ENCODE measurements at places on chromosomes 2 and 18.

- DNase-seq, result no peak
Measured at GRCh38 chr2:54546518-54546917, 90.4 kb downstream of the SPTBN1 start.

GRCh38 chr2:1654696-1655374, 89.5 kb downstream of the PXDN start:
- no peak for DNase-seq

DNA sequence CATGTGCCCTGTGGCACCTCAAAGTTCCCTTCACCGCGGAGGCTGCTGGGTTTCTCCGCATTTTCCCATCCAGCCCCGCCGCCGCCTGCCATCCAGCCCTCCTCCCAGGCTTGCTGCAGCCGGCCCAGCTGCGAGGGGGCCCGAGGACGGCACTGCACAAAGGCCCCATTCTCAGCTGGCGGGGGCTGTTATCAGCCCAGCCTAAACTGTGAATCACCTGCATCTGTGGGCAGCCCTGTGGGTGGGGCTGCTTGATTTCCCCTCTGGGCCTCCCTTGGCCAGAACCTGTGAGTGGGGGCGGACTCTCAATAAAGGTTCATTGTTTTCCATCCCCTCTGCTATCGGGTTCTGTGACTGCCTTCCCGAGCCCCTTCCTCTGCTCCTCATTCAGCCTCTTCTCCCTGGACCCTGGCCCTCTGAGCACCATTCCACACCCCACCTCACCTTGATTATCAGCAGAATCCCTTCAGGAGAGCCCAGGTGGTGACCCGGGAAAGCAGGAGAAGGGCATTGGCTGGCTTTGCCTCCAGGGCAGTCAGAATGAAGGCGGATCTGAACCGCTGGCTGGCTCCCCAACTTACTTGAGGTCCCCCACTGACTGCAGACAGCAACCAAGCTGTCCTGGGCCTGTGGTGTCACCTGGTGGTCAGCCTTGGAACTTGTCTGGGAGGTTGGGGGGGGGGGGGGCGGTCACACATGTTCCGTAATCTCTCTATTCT, 204.5 kb downstream of the ZFP36L2 start:
- no peak for DNase-seq

DNA sequence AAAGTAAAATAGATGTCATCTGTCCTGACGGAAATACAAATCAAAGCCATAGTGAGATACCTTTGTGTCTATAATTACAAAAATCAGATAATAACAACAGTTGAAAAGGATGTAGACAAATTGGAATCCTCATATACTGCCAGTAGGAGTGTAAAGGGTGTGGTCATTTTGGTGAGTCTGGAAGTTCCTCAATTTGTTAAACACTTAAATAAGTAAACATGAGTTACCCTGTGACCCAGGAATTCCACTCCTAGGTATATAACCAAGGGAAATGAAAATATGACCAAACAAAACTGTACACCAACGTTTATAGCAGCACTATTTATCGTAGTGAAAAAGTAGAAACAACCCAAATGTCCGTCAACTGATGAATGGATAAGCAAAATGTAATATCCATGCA, 24.0 kb downstream of the R3HDM1 start:
- DNase-seq, result no peak

DNA sequence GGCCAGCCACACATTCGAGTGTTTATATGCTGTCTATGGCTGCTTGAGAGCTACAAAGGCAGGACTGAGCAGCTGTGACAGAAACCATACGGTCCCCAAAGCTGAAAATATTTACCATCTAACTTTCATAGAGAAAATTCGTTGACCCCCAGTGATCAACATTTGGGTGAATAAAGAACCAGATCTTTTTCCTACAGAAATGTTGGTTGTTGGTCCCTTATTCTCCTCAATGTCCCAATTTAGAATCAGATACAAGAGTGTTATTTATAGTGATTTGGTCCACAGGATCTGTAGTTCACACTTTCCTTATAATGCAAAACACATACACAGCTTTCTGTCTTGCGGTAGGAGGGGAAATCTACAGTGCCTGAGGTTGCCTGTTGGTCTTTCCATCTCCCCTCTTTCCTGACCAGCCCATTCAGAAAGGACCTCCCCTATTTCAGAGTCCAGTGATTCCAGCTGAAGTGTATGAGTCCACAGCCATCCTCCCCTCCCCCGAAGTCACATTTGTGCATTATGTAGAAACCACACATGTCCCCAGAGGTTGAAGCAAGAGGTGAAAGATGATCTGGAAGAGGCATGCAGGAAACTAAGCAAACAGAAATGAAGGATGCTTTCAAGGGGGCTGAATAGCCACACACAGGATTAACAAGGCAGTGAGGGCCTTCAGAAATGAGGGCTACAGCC, 61.9 kb downstream of the SPRED2 start:
- DNase-seq, result no peak

- no peak for DNase-seq
Measured at GRCh38 chr2:239303711-239304532, 96.9 kb downstream of the HDAC4 start.

DNA sequence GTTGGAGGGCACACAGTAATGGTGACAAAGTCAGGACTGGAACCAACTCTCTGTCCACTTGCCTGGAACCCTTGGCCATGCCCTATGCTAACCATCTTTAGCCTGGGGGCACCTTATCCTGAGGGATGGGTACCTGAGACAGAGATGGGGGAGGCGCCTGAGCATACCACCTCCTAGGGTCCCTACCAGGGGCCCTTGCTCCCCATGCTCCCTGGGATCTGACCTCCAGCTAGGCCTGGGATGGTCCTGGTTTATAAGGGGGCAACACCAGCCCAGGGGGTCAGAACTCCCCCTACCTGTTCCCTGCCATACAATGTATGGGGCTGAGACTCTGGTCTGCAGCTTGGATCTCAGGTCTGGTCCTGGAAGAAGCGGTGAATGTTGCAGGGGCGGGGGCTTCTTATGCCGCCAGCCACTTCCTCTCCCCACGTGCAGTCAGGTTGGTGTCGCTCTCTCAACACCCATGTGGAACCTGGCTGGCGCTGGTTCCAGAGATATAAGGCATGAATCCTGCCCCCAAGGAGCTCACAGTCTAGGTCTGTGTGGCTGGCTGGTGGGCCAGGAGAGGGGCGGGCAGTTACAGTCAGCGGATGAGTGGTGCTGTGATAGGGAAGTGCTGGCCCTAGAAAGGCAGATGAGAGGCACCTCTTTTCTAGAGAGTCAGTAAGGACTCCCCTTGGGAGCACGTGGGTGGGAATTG, 3.8 kb upstream of the TOGARAM2 start:
- DNase-seq, result no peak

- DNase-seq, result peak; percentile 55
Measured at GRCh38 chr2:195657634-195658540, 861 bp downstream of the SLC39A10 start.

- DNase-seq, result no peak
Measured at GRCh38 chr2:199962203-199962602, 6.8 kb downstream of the MAIP1 start.

GRCh38 chr18:68763083-68763482, 34.8 kb upstream of the CCDC102B start:
- no peak for DNase-seq

GRCh38 chr2:187943772-187944369, 347.8 kb upstream of the GULP1 start:
- no peak for DNase-seq

DNA sequence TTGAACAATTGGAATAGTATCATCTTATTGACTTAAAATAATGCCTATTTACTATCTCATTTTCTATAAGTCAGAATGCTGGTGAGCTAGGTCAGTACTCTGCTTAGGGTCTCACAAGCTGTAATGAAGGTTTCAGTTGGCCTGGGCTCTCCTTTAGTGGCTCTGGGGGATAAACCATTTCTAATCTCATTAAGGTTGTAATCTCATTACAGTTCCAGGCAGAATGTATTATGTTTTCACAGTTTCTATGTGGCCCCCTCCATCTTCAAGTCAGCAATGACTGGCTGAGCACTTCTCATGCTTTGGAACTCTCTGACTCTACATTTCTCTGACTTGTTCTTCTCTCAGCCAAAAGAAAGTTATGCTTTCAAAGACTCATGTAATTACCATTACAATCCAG, 163.1 kb downstream of the CCDC178 start:
- no peak for DNase-seq

GRCh38 chr2:233414777-233415570, 60.7 kb downstream of the DGKD start:
- no peak for DNase-seq

- no peak for DNase-seq
Measured at GRCh38 chr2:10301941-10302478, 694 bp upstream of the HPCAL1 start.

- DNase-seq, result no peak
Measured at GRCh38 chr18:46756025-46756558, 761 bp downstream of the ST8SIA5 start.

DNA sequence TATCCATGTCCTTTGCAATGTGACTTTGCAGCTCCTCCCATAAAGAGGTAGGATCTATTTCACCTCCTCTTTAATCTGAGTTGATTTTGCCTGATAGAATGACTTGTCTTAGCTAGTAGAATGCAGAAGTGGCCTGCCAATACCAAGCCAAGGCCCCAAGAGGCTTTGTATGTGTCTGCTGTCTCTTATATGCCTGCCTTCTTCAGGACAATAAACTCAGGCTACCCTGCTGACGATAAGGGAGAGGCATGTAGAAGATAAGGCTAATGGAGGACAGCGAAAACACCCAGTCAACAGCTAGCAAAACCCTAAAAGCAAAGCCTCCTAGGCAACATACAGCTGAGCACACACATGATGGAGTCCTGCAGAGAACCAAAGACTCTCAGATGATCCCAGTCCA, 1.8 kb upstream of the ZC3H8 start:
- no peak for DNase-seq

- DNase-seq, result no peak
Measured at GRCh38 chr18:33751613-33752221, 173.7 kb downstream of the ASXL3 start.

DNA sequence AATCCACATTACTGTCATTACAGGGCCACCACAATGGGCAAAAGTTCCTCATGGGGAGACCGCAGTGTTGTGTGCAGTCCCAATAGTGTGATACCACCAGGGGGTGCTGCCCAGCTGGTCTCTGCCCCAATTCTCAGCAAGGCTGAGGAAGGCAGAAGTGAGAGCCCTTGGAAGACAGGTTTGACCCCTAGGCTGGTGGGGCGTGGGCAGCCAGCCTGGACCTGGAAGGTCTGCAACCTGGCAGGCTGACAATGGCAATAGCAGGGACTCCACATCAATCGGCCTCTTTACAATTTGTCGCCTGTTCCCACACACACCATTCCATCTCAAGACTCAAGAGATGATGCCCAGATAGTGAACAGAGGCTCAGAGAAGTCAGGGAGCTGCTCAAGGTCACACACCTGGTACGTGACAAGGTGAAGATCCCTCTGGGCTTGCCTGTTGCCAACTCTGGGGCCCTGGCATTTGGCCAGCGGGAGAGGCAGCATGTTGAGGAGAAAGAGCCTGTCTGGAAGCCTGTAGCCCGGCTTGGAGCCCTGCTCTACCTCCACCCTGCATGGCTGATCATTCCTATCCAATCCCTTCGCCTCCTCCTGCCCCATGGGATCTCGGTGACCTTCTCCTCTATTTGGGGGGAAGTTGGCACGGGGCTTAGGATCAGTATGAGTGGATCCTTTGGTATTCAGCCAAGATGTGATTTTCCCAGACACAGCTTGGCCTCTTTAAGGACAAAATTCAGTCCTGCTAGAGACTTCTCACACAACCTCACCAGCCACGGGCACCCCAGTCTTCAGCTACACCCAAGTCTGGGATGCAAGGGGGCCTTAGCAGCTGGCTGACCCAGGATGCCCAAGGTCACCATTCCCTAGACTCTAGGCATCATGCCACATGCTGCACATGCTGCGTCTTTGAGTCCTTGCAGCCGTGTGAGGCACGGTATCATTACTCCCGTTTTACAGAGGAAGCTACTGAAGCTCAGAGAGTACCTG, 2.9 kb upstream of the ATOH8 start:
- peak; percentile 11 for DNase-seq

DNA sequence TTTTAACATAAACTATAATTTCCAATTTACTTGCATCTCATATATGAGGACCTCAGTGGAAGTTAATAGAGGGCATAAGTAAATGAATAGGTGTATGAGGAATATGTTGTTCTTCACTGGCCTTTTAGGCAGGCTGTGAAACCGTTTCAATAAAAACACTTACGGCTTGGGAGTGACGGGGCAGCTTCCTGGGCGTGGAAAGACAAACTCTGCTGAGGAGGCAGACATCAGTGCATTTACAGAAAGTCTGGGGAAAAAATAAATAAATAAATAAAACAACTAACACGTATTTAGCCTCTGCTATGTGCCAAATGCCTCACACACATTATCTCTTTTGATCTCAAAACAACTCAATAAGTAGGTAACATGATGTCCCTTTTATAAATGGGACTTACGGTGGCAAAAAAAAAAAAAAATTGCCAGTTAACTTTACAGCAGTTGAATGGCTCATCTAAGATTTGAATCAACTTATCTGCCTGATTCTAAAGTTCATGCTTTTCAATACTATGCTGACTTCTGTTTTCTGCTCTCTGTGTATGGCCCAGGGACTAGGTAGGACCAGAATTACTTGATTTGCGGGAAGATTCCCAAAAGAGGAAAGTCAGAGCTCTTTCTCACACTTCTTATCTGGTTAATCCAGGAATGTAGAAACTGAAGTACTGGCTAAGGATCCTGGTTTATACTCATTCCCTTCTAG, 77.5 kb upstream of the LRATD1 start:
- DNase-seq, result no peak

- no peak for DNase-seq
Measured at GRCh38 chr2:25586726-25587144, 86.6 kb downstream of the DTNB start.

DNA sequence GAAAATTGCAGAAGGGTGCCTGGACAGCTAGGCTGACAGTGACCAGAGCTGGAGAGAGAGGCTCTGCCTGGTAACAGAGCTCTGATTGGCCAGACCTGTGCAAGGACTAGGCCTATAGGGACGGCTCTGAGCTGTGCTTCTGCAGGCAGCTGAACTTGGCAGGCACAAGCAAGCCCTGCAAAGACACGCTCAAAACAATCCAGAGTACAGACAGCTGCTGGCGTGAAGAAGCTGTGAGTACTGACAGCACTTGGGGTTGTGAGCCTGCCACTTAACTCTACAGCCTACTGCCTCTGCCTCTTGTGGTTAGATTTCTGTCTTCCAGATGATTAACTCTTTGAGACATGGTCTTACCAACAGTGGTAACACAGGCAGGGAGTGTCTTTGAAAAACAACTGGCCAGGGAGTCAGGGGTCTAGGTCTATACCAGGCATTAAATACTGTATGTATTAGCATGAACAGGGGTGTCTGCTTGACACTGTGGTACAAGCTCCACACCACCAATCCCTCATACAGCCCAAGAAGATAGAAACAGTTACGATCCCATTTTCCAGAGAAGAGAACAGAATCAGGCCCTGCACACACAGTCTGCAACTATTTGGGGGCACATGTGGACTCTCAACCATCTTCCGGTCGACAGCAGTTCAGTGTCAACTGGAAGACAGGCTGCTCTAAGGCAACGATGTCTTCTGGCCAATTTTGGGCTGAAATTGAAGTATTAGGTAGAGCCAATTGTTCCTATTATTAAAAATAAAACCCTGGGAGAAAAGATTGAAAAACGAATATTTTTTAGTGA, 568.4 kb downstream of the TNS1 start:
- DNase-seq, result no peak

- DNase-seq, result no peak
Measured at GRCh38 chr18:46793565-46793964, 36.7 kb upstream of the ST8SIA5 start.
